Esophagus muscularis mucosa (tissue), 4 donors: ENCODE measurements at places on chromosomes 2 and 18. TPM values are rescaled to one million over a fixed set of nuclear protein-coding genes. Genes with fewer than 3 reads are reported as not detected.

GPR75 gene
- 3.0 TPM for total RNA-seq

POTEI gene
- total RNA-seq = not detected

NPPC gene
- not detected for total RNA-seq

C1GALT1C1L gene
- total RNA-seq = 0.66 TPM

TTN gene
- 2.8 TPM for total RNA-seq

EXOC6B gene
- total RNA-seq = 42.4 TPM

B3GNT7 gene
- 4.0 TPM for total RNA-seq

ITPRIPL1 gene
- 0.42 TPM for total RNA-seq

NEU2 gene
- total RNA-seq = not detected

GAL3ST2 gene
- total RNA-seq = not detected

ORC2 gene
- 9.5 TPM for total RNA-seq

IL18RAP gene
- total RNA-seq = 0.42 TPM

MYO5B gene
- total RNA-seq = 13.9 TPM

PTPN2 gene
- 14.3 TPM for total RNA-seq

SP5 gene
- total RNA-seq = 0.32 TPM

RNU2-63P gene
- not detected for total RNA-seq

INSIG2 gene
- total RNA-seq = 18.4 TPM

TUBB8B gene
- total RNA-seq = not detected

ZNF804A gene
- not detected for total RNA-seq

GPBAR1 gene
- 3.5 TPM for total RNA-seq

TMEM247 gene
- total RNA-seq = not detected

RDH14 gene
- 71.3 TPM for total RNA-seq

ABCB11 gene
- total RNA-seq = not detected

KCNS3 gene
- 14.6 TPM for total RNA-seq

IL1A gene
- not detected for total RNA-seq

ANKRD36C gene
- 14.1 TPM for total RNA-seq

SYT4 gene
- 1.2 TPM for total RNA-seq

RBKS gene
- total RNA-seq = 3.4 TPM

PXDN gene
- 28.5 TPM for total RNA-seq

SOCS6 gene
- total RNA-seq = 19.7 TPM

GPC1 gene
- 45.6 TPM for total RNA-seq

OSBPL6 gene
- 2.7 TPM for total RNA-seq

ACVR1 gene
- total RNA-seq = 39.1 TPM

CNDP1 gene
- total RNA-seq = not detected

CPLX4 gene
- total RNA-seq = not detected

PTPRN gene
- total RNA-seq = 3.0 TPM

TXNDC2 gene
- total RNA-seq = 0.26 TPM

CNRIP1 gene
- 23.5 TPM for total RNA-seq

POMC gene
- 8.7 TPM for total RNA-seq

SUMO1 gene
- 85.6 TPM for total RNA-seq

NCK2 gene
- total RNA-seq = 123 TPM

DPYSL5 gene
- 0.50 TPM for total RNA-seq

STAT4 gene
- total RNA-seq = 5.4 TPM

ACMSD gene
- total RNA-seq = not detected

SLC8A1 gene
- total RNA-seq = 166 TPM

PHLPP1 gene
- 19.7 TPM for total RNA-seq

EPB41L3 gene
- total RNA-seq = 44.1 TPM

ABCG8 gene
- total RNA-seq = not detected
